ENCODE measurements at places on chromosomes 13 and 19.

DNA sequence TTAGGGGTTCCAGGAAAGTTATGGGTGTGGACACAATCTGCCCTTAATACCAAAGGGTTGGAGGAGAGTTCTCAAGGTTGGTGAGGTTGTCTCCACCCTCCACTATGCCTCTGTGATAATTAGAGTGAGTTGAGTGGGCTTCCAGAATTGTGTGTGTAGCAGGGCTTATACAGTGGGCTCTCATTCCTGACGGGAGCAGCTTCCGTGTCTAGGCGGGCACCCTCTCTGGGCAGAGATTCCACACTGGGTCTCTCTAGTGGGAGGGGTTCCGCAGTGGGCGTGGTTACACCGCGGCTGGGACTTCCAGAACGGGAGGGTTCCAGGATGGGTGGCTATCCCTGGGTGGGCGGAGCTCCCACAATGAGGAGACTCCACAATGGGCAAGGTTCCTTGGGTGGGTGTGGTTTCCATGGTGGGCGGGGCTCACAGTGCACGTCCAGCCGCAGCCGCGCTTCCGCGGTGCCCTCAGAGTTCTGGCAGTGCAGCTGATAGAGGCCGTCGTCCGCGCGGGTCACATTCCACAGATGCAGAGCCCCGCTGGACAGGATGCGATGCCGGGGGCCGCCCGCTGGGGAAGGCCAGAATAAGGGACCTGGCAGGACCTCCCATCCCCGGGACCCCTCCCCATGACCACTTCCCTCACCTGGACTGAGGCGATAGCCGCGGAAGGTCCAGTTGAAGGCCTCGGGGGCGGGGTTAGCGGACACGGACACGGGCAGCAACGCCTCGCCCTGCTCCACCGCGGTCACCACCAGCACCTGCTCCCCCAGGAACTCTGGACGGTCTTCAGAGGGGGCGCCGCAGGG lies 8.4 kb downstream of the NPHS1 start:
- DNase-seq, result no peak
- H3K4me3 ChIP-seq, result no peak overlapping the region
- H3K4me1 ChIP-seq, result no peaks in the 10 kb centered on the region
- no peaks in the 10 kb centered on the region for H3K36me3 ChIP-seq

DNA sequence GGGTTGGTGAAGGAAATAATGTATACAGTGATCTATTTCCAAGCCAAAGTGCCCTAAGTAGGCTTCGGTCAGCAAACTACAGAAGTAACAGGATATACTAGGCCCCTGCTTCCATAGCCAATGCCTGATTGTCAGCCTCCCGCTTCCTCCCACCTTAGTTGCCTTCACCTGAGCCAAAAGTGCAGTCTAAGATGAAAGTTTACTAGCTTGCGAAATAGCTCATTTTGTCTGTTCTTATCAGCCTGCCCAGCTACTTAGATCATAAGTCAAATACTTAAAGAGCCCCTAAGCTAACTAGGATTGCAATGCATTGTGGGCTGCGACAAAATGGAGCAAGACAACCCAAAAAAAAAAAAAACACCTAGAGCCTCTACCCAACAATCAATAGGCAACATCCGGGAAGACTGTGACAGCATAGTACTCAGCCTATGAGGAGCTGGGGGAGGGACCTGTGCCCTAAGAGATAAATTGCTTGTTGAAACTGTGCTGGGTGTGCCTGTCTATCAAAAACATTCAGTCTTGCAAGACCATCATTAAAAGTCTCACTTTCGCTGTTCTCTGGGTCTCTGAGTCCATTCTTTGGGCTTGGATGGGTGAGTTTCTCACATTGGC lies 454.7 kb upstream of the TSHZ3 start:
- H3K27me3 ChIP-seq, result no peaks in the 10 kb centered on the region
- peaks cover 8% of the 10 kb centered on the region for H3K4me1 ChIP-seq
- H3K36me3 ChIP-seq, result no peaks in the 10 kb centered on the region
- DNase-seq, result no peak

GRCh38 chr19:38550376-38550775 lies 67.4 kb downstream of the MAP4K1 start:
- DNase-seq, result no peak
- H3K27me3 ChIP-seq, result no peaks in the 10 kb centered on the region
- no peak overlapping the region for H3K4me3 ChIP-seq
- H3K4me1 ChIP-seq, result no peaks in the 10 kb centered on the region

DNA sequence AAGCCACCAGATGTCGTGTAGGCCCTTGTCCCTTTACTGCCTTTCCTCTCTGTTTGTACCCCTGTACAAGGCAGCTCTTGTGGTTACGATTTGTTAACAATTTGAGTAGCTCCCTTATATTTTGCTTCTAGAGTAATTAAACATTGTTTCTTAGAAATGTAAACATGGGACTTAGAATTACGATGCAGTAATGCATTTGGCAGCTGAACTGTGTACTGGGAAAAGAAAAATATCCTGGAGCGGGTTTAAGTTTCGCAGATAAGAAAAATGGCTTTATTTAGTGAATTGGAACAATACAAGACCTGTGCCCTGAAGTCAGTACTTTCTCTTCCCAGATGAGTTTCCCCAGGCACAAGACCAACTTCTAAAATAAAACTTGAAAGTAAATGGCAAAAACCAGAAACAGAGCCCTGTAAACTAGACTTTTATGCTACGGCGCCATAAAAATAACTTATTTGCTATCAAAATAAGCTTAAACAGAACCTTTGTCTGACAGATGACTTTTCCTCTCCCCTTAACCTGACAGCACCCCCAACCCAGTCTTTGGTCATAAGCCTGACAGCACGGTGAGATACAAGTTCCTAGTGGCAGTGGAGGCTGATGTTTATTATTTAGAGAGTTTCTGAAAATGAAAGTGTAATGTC lies 63.0 kb downstream of the LRCH1 start:
- DNase-seq, result no peak
- no peaks in the 10 kb centered on the region for H3K27me3 ChIP-seq
- peaks cover 7% of the 10 kb centered on the region for H3K4me1 ChIP-seq
- H3K4me3 ChIP-seq, result no peak overlapping the region

DNA sequence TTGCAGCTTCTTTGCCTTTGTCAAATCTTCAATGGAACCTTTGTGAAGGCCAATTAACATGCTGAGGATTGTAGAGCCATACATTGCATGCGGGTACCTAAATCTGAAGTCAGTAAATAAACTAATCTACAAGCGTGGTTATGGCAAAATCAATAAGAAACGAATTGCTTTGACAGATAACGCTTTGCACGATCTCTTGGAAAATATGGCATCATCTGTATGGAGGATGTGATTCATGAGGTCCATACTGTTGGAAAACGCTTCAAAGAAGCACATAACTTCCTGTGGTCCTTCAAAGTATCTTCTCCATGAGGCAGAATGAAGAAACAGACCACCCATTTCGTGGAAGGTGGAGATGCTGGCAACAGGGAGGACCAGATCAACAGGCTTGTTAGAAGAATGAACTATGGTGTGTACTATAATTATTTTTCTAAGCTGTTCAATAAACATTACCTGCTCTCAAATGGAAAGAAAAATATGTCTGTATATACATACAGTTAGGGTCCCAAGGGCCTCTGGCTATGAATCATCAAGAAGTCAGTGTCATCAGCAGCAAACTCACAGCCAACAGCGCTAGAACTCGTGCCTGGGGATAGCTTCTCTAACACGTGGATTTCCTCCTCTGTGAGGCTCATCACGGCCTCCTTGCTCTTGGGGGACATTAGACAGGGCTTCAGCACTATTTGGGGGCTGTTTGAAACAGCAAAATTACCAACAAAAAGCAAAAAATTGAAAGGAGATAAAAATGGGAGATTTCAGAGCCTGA lies 2.9 kb upstream of the CD70 start:
- H3K27ac ChIP-seq, result no peak overlapping the region
- no peaks in the 10 kb centered on the region for H3K4me1 ChIP-seq
- H3K4me3 ChIP-seq, result no peak overlapping the region
- DNase-seq, result no peak
- H3K27me3 ChIP-seq, result 0 out of 2 replicates have a peak, but pooled peaks cover under 1% of the 10 kb centered on the region

DNA sequence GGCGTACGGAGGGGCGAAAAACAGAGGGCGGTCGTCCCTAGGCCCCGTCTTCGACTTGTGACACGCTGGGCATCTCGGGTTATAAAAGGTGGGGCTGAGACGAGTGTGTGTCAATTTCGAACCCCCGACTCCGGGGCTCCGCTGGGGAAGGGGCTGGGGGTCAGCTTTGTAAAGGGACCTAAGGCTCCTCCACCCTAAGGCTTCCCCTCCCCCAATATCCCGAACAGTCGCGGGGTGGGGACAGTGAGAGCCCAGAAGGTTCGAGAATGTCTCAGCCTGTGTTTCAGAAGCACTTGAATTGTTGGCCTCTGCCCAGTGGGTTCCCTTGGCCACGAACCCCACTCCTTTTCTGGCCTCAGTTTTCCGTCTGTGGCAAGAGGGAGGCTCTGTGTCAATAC lies 450 bp downstream of the SELENOW start:
- peaks cover 11% of the 10 kb centered on the region for H3K4me1 ChIP-seq
- peak overlapping the region; percentile 97 for H3K27ac ChIP-seq
- DNase-seq, result no peak
- H3K27me3 ChIP-seq, result no peaks in the 10 kb centered on the region

DNA sequence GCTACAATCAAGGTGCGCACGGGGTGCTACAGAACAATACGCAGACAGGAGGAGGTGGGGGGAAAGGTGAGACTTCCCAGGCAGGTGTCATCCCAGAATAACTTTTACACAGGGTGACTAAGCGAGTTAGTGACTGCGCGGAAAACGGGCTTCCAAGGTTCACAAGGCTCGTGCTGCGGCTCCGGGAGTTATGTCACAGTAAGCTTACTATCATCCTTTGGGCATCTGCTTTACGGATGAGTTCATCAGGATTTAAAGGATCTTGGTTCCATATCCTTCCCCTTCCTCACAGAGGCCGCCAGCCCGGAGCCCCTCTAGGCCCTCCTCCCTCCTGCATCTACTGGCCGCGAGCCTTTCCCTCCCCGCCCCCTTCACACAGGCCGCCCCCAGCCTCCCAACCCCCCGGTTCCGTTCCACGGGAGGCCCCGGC lies 474 bp upstream of the IFT88 start:
- no peaks in the 10 kb centered on the region for H3K27me3 ChIP-seq
- peaks cover 3% of the 10 kb centered on the region for H3K4me1 ChIP-seq
- H3K36me3 ChIP-seq, result no peaks in the 10 kb centered on the region
- peak; percentile 87 for DNase-seq
- H3K4me3 ChIP-seq, result peak overlapping the region; percentile 70

GRCh38 chr13:99986741-99987140 lies 5.2 kb downstream of the ZIC2 start:
- no peak overlapping the region for H3K4me3 ChIP-seq
- no peak for DNase-seq
- H3K36me3 ChIP-seq, result no peaks in the 10 kb centered on the region

DNA sequence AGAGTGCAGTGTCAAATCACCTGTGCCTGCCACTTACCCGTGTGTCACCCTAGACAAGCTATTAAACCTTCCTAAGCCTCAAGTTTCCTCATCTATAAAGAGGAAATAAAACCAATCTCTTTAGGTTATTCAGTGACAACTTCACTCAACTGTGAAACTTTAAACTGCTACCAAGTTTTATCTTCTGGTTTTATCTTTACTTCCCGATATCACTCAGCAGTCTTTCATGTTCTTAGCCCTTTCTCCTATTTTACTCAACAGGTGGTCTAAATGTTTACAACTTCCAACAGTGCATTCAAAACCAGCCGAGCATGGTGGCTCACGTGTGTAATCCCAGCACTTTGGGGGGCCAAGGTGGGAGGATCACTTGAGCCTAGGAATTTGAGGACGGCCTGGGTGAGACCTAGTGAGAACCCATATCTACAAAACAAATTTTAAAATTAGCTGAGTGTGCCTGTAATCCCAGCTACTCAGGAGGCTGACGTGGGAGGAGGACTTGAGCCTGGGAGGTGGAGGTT lies 59.6 kb downstream of the GPALPP1 start:
- H3K27ac ChIP-seq, result no peak overlapping the region
- peak; percentile 15 for DNase-seq
- H3K4me1 ChIP-seq, result 0 out of 2 replicates have a peak, but pooled peaks cover 7% of the 10 kb centered on the region
- H3K36me3 ChIP-seq, result no peaks in the 10 kb centered on the region

- H3K36me3 ChIP-seq, result 0 out of 2 replicates have a peak, but pooled peaks cover 5% of the 10 kb centered on the region
- DNase-seq, result no peak
- no peak overlapping the region for H3K27ac ChIP-seq
- peaks cover 23% of the 10 kb centered on the region for H3K4me1 ChIP-seq
Measured at GRCh38 chr13:97384371-97384770, 49.6 kb upstream of the RAP2A start.

DNA sequence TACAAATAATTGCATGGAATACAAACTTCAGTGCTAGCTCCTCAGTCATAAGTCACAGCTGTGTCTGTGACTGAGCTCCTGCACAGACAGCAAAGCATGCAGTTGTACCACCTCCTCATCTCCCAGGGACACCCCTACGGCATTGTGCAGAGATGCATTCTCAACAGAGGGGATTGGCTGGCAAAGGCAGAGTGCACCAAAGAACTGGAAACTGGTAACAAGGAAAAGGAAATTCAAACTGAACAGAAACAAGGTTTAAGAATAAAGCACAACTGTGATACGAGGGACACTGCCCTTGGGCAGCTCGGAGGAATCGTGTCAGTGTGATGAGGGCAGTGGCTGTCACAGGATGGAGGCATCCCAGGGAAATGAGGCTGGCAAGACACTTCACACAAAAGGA lies 126.1 kb upstream of the SOX1 start:
- H3K4me1 ChIP-seq, result no peaks in the 10 kb centered on the region
- no peak overlapping the region for H3K27ac ChIP-seq
- DNase-seq, result no peak

DNA sequence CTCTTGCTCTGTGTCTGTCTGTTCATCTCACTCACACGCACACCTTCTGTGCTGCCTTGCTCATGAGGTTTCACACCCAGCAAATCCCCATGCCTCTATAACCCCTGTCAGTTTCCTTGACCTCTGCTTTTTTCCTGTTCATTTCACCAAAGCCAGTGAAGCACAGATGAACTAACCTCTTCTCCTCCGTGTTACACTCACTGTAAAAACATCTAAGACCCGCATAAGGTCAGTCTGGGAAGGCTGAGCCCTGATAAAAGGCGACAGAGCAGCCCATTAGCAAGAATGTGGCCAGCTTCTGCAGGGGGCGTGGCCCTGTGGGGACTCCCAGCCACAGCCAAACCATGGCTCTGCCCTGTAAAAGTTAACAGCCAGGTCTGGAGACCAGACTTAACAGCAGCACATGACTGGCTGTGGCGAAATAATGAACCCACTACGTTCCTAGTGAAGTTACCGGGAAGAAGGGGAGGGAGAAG lies 42.8 kb upstream of the NPAS1 start:
- peaks cover 3% of the 10 kb centered on the region for H3K4me1 ChIP-seq
- H3K27ac ChIP-seq, result no peak overlapping the region
- no peaks in the 10 kb centered on the region for H3K27me3 ChIP-seq

GRCh38 chr13:110399801-110400200 lies 92.7 kb downstream of the COL4A2 start:
- peaks cover 12% of the 10 kb centered on the region for H3K4me1 ChIP-seq
- H3K36me3 ChIP-seq, result peaks cover 11% of the 10 kb centered on the region
- H3K27me3 ChIP-seq, result no peaks in the 10 kb centered on the region
- H3K4me3 ChIP-seq, result no peak overlapping the region

GRCh38 chr13:70088926-70089325 lies 18.7 kb upstream of the ATXN8OS start:
- H3K27me3 ChIP-seq, result no peaks in the 10 kb centered on the region
- H3K4me3 ChIP-seq, result no peak overlapping the region
- no peak overlapping the region for H3K27ac ChIP-seq
- no peaks in the 10 kb centered on the region for H3K4me1 ChIP-seq
- no peaks in the 10 kb centered on the region for H3K36me3 ChIP-seq

Measured in SJCRH30 (cell line).